Stimulated activated CD8-positive, alpha-beta memory T cell treated with anti-CD3 and anti-CD28 coated beads, Interleukin-4, amount 100 ng/mL, for 4 hours (primary cell): ENCODE measurements at places on chromosomes 12 and 14.

- no peak for DNase-seq
Measured at GRCh38 chr12:113418213-113418879, 3.8 kb upstream of the SDSL start.

GRCh38 chr12:49832836-49833421 lies 4.7 kb upstream of the NCKAP5L start:
- DNase-seq = no peak

DNA sequence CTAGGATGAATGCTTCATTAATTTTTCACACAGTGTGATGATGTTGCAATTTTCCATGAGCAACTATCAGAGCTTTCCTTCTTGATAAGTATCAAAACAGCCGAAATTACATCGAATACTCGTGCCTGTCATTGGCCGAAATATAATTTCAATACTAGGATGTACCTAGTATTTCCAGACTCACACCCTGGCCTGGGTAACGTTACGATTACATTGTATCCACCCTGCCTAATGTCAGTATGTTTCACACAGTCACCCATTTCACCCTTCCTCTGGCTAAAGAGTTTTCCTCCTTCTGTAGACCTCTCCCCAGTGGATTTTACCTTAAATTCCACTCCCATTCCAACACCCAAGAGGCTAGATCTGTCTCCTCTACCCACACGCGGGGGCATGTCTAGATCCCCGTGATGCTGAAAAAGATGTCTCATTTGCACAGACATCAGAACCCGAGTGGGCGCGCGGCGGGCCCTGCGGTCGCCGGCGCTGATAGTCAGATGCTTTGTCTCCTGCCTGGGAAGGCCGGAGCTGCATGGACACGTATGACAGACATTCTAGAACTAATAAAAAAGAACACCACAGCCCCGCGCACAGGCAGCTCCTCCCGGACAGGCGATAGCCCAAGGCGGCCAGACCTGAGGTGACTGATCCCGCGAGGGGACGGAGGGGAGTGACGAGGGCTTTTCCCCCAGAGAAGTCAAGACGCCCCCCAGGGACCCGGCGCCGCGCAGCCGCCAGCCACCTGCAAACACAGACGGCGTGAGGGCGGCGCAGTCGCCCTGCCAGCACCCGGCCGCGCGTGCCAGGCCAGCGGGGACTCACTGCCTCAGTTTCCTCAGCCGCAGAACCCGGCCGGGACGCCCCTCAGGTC lies 723 bp downstream of the KIF21A start:
- DNase-seq = no peak

DNA sequence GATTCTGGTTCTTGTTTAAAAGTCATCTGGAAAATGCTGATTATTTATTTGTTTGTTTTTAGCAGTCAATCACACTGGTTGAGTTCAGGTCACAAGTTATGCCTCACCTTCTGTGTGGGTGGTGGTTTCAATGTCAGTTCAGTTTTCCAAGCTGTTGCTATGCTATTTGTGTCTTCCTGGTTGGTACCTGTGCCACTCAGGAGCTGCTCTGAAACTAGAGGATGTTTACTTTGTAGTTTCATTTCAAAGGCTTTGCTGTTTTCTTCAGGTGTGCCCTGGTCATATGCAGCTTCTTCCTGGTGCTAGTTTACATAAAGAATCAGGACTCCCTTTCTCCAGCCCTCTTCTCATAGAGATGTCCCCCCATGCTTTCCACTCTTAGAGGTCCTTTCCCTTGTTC lies 75.7 kb upstream of the PPP4R3A start:
- no peak for DNase-seq

GRCh38 chr14:34359420-34360117 lies 102.5 kb downstream of the SPTSSA start:
- no peak for DNase-seq

DNA sequence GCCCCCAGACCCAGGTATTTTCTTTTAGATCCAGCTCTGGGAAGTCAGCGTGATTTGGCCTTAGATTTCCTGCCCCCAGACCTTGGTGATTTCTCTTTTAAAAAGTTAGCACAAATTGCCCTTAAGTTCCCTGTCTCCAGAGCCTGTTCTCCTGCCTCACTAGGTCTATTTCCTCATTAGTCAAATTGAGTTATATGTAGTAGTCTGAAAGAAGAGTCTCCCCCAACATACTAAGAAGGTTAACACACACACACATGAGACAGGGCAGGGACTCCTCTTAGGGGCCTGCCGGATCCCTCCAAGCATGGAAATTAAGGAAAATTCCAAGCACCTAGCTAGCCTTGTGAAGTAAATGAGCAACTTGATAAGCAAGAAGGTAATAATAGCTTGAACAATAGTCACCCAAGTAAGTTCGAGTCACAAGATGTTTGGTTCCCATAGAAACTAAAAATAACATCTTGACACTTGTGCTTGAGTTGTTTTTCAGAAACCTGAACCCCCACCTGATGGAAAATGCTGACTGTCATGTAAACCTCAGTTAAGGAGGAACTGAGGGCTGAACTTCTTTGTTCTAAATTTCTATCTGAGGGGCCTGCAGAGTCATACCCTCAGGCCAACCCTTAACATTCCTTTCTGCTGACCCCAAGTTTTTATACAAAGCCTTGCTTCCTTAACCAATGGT lies 51.6 kb downstream of the CAND1 start:
- no peak for DNase-seq

GRCh38 chr14:56273951-56274350 lies 155.7 kb downstream of the PELI2 start:
- no peak for DNase-seq

DNA sequence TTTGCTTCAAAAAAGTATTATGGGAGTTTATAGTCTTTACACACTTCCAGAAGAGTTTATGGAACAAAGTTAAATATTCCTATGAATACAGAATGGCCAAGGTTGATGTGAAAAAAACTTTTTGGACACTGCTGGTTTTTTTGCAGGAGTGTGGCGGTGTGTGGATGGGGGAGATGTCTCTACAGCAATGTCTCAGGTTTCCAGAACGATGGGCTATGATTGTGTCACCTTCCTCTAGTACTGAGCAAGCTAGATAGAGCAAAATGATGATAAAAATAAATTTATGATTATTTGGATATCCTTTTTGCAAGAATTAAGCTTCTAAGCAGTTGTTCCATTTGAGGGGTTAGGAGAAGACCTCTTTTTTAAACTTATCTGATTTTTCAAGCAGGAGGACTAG lies 37.9 kb downstream of the FBXO34 start:
- DNase-seq = no peak

GRCh38 chr14:32667791-32668190 lies 270.9 kb upstream of the NPAS3 start:
- no peak for DNase-seq

- no peak for DNase-seq
Measured at GRCh38 chr12:108332791-108333382, 6.2 kb downstream of the CMKLR1 start.

DNA sequence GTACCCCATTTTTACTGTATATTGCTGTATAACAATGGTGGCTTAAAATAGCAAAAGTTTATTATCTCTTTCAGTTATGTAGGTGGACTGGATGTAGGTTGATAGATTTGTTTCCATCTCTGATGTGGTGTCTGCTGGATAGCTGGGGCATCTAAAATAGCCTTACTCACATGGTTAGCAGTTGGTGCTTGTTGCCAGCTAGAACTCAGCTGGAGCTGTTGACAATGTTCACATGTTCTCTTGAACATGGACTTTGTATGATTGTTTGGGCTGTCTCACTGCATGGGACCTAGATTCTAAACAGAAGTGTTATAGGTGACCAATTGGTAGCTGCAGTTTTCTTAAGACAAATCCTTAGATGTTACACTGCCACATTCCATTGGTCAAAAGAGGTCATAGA lies 126.9 kb downstream of the GPHN start:
- DNase-seq = no peak

DNA sequence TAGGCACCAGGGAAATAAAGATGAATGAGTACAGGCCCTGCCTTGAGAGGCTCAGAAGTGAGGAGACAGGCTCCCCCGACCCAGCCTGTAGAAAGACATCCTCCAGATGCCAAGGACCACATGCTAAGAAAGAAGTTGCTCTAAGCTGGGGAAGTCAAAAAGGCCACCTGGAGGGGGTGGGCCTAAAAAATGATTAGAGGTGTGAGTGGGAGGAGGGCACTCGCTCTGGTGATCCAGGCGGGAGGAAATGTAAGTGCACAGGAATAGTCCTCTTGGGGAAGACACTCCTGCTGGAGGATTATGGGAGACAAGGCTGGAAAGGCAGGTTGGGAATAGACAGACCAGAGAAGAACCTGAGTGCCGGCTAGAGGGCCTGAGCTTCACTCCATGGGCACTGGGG lies 32.2 kb downstream of the SMUG1 start:
- no peak for DNase-seq

- DNase-seq = no peak
Measured at GRCh38 chr12:49489720-49490119, 49.1 kb upstream of the KCNH3 start.

GRCh38 chr12:28602786-28603185 lies 412.5 kb downstream of the CCDC91 start:
- DNase-seq = no peak

- DNase-seq = no peak
Measured at GRCh38 chr12:15963271-15963670, 52.1 kb downstream of the DERA start.

DNA sequence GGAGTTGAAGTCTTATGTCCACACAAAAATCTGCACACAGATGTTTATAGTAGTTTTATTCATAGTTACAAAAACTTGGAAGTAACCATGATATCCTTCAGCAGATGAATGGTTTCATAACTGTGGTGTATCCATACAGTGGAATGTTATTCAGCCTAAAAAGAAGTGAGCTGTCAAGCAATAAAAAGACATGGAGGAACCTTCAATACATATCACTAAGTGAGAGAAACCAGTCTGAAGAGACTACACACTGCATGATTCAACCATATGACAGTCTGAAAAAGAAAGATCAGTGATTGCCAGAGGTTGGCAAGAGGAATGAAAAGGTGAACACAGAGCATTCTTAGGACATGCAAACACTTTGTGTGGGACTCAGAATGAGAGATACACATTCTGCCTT lies 18.6 kb upstream of the IFNG start:
- no peak for DNase-seq

DNA sequence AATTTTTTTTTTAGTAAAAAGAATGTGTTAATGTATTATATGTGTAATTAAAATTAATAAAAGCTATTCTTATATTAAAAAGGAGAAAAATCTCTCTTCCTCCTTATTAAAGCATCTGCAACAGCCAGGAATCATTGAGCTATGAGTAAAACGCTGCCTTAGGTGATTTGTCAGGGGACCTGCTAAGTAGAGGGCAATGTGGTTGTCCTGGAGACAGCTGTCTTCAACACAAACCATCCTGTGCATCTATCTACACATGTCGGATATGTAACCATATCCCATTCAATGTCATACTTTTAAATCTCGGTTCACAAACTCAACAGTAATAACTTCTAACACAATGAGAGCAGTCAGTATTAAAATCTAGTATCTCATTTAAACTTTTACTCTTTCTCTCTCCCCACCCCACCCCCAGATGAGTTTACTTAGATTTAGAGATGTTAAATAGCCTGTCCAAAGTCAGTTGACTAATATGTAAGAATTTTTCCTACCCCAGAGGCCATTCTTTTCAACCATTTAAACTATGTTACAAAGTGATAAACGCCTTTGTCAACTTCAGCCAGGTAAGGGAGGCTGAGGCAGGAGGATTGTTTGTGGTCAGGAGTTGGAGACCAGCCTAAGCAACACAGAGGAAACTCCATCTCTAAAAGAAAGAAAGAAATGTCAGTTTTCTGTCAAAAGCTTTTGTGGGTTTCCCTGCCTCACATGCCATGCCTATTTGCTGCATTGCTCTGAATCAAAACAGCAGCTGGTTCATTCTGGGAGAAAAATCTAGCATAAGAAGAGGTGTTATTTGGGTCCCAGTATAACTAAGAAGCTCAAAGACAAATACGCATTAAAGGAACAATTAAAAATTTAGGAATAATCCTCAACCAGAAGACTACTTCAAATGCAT lies 413.7 kb upstream of the CCDC196 start:
- no peak for DNase-seq

- no peak for DNase-seq
Measured at GRCh38 chr12:115817389-115817788, 460.1 kb downstream of the MED13L start.

- no peak for DNase-seq
Measured at GRCh38 chr14:71119075-71119474, 211.8 kb downstream of the PCNX1 start.

GRCh38 chr14:99250636-99251208 lies 21.3 kb downstream of the BCL11B start:
- DNase-seq = no peak

GRCh38 chr12:55737581-55738122 lies 5.3 kb upstream of the GDF11 start:
- DNase-seq = no peak

- no peak for DNase-seq
Measured at GRCh38 chr12:46430340-46430948, 57.9 kb upstream of the SLC38A2 start.

DNA sequence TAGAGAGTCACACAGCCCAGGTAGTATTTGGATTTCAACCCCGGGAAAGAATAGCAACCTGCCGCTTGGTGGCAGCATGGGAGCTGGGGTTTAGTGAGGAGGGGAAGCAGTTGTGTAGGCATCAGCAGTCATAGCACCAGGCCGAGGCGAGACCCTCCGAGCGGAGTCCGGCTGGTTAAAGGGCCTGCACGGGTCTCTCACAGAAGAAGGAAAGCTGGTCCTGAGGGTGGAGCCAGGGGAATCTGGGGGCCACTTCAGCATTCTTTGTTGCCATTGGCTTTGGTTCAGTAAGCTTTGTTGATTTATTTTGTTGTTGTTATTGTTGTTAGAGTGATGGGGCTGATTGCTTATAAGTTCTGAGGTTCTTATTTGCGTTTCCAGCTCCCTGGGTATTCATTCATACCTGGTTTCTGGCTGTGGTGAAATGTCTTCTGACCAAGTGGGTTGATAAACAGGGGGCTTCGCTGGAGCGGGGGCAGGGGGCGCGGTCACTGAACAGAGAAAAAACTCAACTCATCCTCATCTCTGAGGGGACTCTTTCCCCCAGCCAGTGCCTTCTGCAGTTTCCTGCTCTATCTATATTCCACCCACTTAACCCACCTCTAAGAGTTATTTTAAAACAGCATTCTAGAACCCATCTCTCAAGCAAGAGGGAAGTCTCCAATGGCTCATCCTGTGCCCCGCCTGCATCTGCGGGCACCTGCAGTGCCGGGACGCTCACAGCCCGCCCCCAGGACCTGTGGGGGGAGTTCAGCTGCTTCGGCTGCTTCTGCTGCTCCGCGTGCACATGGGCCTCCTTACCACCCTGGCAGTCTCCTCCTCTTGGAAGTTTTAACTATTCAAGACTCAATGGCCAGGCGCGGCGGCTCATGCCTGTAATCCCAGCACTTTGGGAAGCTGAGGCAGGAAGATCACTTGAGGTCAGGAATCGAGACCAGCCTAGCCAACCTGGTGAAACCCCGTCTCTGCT lies 11.6 kb downstream of the CKB start:
- no peak for DNase-seq

DNA sequence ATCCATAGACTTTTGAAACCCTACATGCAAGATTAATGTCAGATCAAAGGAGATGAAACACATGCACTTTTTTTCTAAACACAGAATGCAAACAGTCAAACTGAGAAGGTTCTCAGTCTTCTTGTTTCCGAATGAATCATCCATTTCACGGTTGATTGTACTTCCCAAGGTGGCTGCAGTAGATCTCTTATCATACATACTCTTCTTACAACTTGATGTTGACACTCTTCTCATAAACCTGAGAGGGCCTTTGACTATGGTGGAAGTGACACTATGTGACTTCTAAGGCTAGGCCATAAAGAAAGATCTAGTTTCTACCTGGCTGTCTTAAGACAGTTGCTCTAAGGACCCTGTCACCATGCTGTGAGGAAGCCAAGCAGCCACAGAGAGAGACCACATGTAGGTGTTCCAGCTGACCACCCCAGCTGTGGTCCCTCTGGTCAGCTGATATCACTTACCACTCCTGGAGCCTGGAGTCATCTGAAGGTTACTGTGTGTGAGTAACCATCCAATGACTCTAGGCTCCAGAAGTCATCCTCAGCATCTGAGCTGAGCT lies 67.2 kb upstream of the HMGA2 start:
- no peak for DNase-seq
